ENCODE measurements at places on chromosomes 3 and 15.

DNA sequence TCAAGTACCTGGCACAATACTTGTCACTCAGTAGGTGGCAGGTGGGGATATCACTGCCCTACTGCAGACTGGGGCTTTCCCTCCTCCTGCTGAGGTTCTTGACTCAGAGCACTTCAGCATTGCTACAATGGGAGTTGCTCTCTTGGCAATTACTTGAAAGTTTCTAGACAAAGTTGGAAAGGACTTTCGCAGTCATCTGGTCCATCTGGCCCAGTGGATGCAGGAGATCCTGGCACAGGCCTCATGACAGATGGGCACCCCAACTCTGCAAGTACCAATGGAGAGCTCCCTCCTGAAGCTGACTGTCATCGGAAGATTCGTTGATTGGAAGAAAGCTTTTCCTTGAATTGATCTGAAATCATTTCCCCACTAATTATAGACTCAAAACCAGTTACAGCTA lies 19.2 kb upstream of the IGF2BP2 start:
- DNase-seq, result no peak

- DNase-seq, result no peak
Observed at GRCh38 chr3:37849146-37849923, 12.3 kb upstream of the CTDSPL start.

DNA sequence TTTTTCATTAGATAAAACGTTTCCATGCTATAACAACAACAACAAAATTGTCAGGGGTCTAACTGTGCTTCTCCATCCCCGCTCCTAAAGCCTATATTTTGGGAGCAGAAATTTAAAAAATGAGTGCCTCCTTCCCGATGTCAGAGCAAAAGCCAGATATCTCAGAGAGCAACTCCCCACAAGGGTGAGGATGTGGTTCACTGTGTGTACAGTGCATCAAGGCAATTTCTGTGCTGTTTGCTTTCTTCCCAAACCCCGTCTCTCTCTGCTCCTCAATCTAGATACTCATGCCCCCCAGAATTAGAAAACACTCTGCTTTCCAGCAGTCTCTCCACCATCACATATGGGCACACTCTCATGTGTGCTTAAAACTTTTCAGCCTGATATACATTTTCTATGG lies 76.7 kb upstream of the MBNL1 start:
- no peak for DNase-seq

- DNase-seq, result no peak
Observed at GRCh38 chr3:46897031-46897430, 19.5 kb downstream of the PTH1R start.

GRCh38 chr3:195256639-195257453 lies 14.1 kb downstream of the XXYLT1 start:
- DNase-seq, result peak; percentile 8

DNA sequence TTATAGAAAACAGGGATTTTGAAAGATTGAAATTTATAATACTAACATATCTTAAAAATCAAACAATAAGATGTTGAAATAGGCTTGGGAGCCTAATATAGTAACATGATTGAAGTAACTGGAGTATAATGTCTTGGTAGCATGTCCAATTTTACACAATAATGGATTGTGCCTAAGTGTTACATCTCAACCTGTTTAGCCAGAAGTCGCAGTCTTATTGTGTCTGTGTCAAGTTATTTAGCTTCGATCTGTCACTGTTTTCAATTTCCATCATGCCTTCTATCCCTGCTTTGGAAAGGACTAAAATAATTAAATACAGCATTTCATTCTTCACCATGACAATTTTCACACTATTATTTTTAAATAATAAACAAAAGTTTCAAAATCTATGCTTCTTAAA lies 1352.2 kb downstream of the SI start:
- no peak for DNase-seq

GRCh38 chr15:33309602-33310276 lies 1.0 kb upstream of the RYR3 start:
- DNase-seq, result no peak

GRCh38 chr3:171654809-171655208 lies 155.5 kb downstream of the PLD1 start:
- no peak for DNase-seq

GRCh38 chr3:35044190-35044589 lies 595.1 kb upstream of the ARPP21 start:
- DNase-seq, result no peak

- no peak for DNase-seq
Observed at GRCh38 chr15:80838666-80839065, 59.5 kb downstream of the CEMIP start.

DNA sequence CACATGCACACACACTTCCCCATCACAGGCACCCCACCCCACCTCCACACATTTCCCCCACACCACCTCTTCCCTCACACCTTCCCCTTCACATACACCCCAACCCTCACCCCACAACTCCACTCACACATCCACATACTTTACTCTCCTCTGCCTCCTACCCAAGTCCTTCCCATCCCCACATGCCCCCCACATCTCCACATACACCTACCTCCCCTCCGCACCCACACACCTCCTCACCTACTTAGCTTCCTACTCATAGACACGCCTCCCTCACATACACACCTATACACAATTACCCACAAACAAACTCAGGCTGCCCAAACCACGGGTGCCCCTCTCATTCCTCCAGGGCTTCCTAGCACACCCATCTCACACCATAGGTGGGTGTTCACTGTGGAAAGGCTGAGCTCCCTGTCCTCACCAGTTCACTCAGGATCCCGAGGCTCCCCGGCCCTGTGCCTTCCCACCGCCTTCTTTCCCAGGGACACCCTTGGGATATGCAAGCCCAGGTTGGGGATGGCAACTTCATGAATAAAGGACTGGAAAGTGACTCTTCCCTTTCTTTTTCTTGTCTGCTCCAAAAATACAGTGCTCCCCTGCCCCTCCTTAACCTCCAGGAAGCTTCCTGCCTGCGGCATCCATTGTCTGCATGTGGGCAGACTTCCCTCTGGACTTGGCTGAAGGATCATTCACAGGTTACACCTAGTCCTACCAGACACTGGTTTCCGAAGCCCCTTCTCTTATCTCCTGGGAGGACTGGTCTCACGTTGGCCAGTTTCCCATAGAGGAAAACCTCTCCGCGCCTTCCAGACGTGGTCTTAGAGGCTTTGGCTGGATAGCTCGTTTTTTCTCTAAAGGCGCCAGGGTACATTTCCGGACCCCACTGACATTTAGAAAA lies 61.5 kb downstream of the SLCO2A1 start:
- DNase-seq, result no peak

- no peak for DNase-seq
Observed at GRCh38 chr15:51884041-51884440, 54.6 kb downstream of the TMOD3 start.

DNA sequence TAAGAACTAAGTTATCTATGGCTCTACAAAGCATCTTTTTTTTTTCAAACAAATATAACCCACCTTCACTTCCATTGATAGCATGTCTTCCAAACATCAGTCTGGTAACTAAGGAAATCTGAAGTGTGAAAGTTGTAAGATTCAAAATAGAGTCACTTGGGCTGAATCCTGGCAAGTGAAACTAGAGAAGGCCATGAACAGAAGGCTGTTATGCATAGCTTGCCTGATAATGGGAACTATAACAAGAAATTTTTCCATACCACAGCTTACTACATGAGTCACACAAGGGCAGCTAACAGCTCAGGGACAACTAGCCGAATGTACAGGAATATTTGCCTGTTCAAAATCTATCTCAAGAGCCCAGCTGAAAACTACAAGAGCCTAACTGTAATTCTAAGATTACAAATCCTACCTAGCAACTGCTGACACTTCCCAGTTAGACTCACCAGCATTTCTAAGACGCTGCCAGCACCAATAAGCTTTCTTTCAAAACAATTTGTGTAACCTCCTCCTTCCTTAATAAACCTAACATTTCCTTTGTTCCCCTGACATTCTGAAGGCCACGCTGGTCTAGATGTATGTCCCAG lies 1066.5 kb downstream of the PLOD2 start:
- DNase-seq, result no peak

DNA sequence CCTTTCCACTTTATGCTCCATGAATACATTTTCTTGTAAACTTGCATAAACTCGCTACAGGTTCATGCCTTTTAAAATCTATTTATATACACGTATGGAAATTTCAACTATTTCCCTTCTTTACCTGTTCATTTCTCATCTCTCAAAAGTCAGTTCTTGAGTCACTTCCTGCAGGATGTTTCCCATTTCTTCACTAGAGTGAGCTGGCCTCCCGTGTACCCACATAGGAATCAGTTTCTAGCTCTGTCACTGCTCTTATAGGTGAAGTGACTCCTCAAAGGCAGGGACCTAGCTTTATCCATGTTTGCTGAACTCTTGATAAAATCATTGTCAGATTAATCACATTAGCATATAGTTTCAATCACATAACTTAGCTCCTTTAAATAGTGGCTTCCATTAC lies 259.7 kb downstream of the EPHA3 start:
- DNase-seq, result no peak

DNA sequence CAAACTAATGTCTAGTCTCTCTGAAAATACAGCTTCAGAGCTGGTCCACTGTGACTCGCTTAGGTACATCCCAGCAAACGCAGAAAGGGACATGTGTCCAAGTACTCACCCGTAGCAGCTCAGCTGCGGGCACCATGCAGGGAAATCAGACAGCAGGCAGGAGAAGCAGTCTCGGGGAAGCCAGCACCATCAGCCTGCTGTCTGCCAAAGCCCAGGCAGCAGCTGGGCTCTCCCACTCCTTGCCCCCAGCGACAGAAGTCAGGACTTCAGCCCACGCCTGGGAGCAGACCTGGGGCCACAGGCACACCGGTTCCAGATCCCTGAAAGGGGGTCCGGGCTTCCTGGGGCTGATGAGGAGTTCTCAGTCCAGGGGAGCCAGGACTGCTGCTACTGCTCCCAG lies 34.9 kb downstream of the SEMA5B start:
- DNase-seq, result no peak

DNA sequence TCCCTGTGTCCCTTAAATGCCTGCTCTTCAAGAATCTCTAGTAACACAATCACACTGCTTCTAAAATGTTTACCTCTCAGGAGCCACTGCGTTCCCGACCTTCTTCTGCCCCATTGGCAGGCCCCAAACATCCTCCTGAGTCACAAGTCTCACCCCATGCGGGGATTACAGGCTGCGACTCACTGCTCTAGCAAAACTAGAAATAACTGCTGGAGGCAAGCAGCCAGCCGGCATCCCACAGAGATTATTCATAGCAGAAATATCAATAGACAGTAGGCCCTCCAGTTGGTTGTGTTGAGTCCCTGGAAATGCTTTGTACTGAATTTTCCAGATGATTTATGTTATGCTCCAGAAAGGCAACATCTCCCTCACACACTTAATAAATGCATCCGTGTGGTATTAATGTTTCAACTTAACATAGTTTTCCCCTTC lies 64.8 kb downstream of the RFTN1 start:
- no peak for DNase-seq

DNA sequence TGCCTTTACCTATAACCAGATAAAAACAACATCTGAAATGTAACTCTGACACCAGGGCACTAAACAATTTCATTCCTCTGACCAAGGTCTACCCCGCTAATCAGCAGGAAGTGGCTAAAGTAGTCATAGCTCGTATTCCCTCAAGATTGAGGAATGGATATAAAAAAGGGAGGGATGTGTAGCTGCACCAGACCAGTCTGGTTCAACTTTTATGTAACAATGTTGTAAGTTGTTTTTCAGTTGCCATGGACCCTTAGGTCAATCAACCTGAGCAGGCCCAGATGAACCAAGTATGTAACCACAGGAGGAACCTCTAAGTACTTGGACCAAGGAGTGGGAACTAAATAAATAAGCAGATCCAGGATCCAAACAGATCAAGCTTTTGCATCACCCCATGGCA lies 28.4 kb upstream of the IFT57 start:
- no peak for DNase-seq

DNA sequence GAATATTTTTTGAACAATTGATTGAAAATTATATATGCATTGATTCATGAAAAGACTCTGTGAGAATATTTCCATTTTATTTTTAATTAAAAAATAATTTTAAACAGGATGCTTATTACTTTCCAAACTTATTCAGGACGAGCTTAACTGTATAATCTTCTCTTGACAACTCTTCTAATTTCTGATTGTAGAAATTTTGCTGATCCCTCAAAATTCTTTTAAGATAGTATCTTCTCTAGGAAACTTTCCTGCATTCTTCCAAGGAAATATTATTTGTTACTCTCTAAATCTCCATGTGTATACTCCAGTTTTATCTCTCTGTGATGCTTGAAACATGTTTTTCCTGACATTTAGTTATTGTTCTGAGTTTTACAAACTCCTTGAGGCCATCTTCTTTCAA lies 197.2 kb downstream of the BCHE start:
- DNase-seq, result no peak

- DNase-seq, result no peak
Observed at GRCh38 chr3:176395240-176395639, 802.0 kb downstream of the TBL1XR1 start.
